ENCODE measurements at places on chromosomes 11 and 22.

DNA sequence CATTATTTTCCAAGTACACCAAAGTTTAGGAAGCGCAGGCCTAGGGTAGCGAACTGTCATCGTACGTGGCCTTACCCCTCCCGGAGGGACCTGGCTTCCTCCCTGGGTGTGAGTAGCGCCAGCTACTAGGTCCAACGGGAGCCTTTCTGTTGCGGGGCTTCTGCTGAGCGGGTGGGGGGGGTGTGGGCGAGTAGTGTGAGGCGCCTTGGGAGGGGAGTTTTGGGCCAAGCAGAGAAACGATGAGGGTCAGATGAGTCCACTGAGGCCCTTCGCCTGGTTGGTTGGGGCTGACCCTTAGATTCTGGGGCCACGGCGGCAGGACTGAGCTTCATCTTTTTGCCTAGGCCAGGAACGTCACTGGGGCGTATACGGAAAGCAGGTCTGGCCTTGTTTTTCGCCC is 868 bp downstream of the TEF start:
- no peak for DNase-seq

DNA sequence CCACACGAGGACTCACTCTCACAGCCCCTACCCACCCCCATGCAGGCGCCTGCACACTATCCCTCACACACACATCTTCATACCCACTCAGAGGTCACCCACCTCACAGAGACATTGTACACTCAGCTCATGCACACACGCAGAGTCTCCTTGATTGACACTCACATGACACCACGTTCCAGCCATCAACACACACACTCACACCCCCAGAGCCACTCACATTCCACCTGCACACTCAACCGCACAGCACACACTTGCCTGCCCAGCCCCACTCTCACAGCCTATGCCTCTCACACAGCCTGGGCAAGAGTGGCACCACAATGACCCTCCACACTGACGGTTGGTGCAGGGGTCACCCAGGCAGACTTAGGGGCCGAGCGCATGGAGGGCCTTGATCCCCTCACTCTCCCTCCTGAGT is 2.2 kb downstream of the SPI1 start:
- DNase-seq, result no peak

DNA sequence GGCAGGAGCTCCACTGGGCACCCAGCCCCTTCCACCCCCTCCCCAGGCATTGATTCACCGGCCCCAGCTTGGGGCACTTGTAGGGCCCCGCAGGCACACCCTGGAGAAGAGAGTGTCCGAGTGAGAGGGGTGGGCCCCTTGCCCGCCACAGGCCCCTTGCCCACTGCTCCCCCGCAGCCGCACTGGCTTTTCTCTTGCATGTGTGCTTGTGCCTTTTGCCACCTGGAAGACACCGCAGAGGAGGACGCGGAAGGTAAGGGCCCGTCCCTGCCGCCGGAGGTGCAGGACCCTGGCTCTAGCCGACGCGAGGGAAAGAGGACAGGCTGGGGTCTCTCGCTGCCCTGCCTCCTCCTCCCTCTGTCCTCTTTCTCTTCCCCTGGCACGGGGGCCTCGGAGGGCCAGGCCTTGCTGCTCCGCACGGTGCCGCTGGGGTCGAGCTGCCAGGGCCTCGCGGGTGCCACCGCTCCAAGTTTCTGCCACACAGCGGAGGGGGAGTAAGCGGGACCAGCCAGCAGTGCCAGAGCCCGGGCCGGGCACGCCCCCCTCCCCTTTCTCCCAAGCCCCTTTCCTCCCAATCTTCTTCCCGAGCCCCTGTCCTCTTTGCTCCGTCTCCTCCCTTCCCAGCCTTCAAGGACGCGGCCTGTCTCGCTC is 9.5 kb downstream of the TNNT3 start:
- no peak for DNase-seq

- no peak for DNase-seq
Observed at GRCh38 chr11:104813532-104813931, 84.7 kb downstream of the CASP12 start.

DNA sequence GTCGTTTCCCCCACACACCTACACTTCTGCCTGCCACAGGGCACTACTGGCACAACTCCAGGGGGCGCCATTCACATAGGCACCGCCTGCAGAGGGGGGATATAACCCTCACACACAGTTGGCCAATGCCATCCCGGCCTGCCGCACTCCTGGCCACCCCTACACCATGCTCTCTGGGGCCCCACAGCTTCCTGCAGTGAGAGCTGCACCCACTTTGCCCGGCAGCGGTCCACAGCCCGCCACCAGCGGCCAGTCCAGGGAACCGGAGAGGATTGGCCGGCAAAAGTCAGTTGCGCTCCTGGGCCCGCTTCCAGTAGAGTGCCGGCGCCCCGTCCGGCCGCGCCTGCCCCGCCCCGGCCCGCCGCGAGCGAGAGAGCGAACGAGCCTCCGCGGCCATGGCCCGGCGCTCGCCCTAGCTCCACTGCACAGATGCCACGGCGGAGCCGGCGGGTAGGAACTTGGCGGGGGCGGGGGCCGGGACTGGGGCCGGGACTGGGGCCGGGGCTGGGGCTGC is 25.6 kb upstream of the SUSD2 start:
- DNase-seq, result peak; percentile 33

GRCh38 chr11:117911694-117912093 is 17.5 kb downstream of the TMPRSS13 start:
- DNase-seq, result no peak

GRCh38 chr11:66115638-66116301 is 45.7 kb downstream of the PACS1 start:
- DNase-seq, result no peak

DNA sequence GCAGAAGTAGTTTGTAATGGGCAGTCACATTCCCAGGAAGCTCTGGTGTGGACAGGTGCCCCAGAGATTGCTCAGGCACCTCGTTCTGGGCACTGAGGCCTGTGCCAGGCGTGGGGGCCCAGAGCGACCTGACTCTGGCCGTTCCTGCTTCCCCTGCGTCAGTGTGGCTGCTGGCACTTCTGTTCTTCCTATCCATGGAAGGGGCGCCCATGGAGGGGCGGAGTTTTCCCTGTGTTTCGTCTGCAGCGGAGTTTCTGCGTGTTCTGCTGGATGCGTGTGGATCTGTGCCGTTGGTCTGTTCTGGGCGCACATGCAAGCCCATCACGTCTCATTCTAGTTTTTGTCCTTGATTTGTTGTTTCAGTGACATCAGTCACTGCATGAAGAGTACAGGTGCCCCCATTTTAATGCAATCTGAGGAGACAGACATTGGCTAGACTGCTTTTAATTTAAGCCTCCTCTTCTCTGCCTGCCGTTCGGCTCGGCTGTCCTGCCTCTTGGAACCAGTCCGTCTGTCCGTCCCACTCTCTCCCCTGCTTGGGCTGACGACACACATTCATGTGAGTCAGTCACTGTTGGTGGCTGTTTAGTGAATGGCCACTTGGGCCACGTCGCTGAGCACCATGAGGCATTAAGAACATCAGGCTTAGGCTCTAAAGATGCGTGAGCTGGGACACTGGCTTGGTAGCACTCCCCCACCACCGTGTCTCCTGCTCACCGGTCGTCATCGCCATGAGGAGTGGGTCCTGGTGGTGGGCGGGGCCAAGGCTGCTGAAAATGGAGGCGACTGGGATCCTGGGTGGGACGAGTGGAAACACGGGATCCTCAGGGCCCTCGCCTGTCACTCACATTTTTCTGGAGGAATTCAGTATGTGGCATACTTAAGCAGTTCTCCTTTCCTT is 255.8 kb downstream of the TBC1D22A start:
- no peak for DNase-seq

GRCh38 chr11:67614730-67615714 is 8.3 kb downstream of the NDUFV1 start:
- DNase-seq, result peak; percentile 8

DNA sequence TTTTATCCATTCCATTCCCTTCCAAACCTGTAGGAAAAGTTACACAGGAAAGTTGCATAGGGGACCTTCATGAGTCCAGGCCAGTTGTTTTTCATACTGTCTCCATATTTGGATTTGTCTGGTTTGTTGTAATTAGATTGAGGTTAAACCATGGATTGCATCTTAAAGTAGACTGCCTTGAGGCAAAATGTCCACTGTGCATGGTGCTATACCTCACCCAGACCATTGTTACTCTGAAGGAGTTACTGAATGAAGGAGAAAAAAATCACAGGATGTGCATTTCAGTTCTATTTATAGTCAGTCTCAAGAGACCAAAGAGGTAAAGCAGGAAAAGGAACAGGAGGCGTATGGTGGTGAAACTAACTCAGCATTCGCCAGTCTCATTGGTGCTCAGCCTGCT is 29.6 kb upstream of the L3MBTL2 start:
- no peak for DNase-seq

DNA sequence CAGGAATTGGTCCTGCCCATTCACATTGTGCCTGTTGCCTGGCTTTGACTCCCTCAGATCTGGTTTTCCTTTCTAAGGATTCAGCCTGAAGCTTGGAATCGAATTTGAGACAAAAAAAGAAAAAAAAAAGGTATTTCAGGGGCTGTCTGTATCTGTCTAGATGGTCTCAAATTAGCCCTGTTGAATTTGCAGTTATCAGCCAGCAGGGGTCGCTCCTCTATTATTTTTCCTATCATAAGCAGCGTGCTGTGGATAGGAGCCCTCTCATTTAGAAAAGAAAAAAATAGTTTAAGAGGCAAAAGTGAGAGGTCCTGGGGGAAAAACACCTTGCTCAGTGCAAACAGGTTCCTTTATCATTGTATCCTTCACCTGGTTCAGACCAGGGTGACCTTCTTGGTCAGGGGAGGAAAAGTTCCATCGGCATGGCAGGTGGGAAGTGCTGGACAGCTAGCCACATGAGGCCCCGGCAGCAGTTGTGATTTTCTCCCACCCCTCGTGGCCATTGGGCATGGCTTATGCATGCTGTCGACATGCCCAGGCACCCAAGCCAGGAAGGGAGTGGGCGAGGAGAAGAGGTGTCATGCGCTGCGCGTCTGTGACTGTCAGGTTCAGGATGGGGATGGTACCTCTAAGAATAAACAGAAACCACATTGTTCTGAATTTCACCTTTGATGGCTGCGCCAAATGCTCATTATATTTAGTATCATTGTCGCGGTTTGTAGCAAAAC is 13.1 kb downstream of the OR5AK2 start:
- DNase-seq, result no peak

- DNase-seq, result no peak
Observed at GRCh38 chr22:49024775-49025440, 802.8 kb downstream of the BRD1 start.

DNA sequence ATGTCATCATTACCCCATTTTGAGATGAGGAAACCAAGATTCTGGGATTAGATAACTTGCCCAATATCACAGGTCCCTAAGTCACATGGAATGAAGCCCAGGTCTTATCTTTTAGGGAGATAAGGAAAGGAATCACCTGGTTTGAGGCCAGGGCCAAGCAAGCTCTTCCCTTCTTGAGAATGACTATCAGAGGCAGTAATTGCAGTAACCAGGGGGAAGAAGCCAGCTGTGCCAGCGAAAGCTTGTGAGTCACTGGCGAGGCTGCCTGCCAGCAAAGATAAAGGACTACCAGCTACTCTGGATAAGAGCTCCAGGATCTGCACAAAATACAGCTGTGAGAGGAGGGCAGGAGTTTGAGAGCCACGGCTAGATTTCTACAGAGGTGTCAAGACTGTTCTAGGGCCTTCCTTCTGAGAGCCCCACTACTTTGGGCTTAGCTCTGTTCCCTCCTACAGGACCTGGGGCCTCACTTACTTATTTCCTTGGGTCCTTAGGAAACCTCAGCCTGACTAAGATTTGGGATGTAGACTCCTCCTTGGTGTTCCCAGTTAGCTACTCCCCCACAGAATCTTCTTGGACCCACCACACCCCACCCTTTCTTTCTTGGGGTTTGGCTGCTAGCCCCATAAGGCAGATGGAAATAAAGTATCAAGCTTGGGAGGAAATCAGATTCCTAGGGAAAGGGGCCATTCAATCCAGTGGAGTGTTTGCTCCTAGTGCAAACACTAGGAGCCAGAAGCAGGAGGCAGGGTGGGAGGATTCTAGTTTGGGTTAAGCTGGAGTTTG is 9.7 kb upstream of the CCKBR start:
- peak; percentile 9 for DNase-seq

DNA sequence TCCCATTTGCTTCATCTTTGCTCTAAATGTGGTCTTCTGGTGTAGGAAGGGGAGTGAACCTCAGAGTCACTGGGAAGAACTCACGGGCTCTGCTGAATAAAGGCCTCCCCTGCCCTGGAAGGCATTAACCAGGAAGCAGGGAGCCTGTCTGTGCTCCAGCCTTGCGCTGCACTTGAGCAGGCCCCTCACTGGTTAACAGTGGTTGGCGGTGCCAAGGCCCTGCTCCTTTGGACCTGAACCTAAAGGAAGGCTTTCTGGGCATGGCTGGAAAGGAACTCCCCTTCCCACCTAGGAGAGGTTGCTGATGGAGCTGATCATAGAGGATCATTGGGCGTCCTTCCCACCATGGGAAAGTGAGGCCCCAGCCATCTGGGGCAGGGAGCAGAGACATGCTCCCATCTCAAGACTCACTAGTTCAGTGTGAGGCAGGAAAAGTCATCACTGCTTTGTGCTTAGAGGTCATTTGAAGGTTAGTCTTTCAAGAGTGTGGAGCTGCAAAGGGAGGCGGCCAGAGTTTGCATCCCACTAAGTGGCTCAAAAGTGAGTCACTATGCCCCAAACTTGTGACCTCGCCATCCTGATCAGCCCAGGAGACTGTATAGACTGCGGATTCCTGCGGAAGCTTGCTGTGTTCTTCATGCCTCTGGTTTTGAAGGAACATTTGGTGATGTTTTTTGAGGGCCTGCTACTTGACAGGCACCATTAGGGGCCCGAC is 50.4 kb downstream of the DBX1 start:
- no peak for DNase-seq

- DNase-seq, result peak; percentile 82
Observed at GRCh38 chr22:37904572-37905533, 1.2 kb upstream of the MICALL1 start.

DNA sequence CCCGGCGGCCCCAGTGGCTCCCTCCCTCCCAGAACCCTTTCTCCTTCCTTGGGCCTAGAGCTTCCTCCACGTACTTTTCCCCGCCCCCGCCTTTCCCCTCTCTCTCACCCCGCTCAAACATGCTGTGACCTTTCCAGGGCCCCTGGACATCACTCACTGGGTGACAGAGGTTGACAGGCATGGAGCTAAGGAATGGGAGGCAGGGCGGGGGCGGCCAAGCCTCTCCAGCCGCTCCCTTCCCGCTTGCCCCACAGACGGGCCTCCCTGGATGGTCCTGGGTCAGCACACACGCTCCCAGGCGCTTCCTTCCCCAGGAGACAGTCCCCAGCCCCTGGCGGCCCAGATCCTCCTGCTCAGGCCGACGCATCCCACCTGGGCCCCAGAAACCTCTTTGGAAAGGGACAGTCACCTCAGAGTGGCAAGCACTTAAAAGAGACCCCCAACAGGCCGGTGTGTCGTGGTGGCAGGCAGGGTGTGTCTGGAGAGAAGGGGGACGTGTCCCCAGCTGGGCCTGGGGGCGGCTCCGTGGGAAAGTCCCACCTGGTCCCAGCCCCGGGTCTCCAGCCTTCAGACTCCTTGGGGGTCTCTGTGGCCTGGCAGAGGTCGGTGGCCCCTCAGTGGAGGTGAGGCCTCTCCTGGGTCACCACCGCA is 8.8 kb downstream of the H19 start:
- DNase-seq, result no peak
